Colonic mucosa (tissue), 4 donors: ENCODE measurements at places on chromosomes 2 and 18. TPM values are rescaled to one million over a fixed set of nuclear protein-coding genes. Genes with fewer than 3 reads are reported as not detected.

DNA sequence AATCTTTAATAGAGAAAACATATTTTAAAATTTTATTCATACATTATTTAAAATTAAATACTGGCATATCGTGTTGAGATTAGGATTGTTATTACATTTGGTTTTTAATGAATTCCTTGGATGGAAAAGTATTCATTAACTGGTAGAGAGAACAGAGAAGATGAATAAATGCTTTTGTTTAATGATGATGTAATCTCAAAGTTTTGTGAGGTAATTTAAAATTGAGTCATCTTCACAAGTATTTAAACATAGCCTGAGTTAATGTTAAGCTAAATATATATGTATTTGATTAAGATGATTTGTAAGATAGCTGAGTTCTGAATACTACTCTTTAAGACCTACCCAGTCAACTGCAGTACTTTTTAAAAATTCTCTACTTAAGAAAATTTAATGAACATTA, 713.4 kb upstream of the VRK2 start:
- DNase-seq = no peak

- no peak for DNase-seq
These were observed 641.3 kb downstream of the DPP10 start for GRCh38 chr2:115083711-115084110.

DNA sequence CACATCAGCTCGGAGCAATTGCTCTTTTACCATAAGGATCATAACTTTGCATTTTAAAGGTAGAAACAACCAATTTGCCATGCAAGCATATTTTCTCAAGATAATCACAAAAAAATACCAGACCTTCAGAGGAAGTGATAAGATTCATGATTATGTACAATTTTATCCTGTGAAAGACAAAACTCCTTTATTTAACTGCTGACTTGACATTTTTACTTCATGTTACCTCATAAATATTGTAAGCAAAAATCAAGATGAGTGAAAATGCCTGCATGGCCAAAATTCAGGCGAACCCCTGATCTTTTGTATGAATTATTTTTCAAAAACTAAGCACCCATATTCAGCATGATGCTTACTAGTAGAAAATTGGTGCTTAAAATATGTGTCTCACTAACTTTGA, 246.4 kb downstream of the CD226 start:
- DNase-seq = no peak

- DNase-seq = no peak
These were observed 25.6 kb downstream of the ANKRD44 start for GRCh38 chr2:197284956-197285355.

- DNase-seq = no peak
These were observed 21.3 kb downstream of the INHBB start for GRCh38 chr2:120367221-120367620.

DNA sequence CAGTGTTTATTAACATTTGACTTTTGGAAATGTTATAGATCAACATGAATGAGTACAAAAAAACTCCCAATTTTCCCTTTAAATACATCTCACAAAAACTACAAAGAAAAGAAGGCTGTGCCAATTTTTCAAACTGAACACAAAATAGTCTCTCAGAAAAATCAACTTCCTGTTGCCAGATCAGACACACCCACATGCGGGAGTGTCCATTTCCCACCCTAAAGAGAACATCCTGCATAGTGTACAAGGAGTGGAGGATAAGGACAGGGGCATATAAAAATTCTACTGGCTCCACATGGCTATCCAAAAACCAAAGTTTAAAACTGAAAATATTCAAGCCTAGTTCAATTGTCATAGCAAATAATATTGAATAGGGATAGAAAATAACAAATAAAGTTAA, 165.3 kb downstream of the ATAD2B start:
- DNase-seq = no peak

GRCh38 chr18:36572135-36572856, 256.5 kb downstream of the TPGS2 start:
- DNase-seq = peak; percentile 63

DNA sequence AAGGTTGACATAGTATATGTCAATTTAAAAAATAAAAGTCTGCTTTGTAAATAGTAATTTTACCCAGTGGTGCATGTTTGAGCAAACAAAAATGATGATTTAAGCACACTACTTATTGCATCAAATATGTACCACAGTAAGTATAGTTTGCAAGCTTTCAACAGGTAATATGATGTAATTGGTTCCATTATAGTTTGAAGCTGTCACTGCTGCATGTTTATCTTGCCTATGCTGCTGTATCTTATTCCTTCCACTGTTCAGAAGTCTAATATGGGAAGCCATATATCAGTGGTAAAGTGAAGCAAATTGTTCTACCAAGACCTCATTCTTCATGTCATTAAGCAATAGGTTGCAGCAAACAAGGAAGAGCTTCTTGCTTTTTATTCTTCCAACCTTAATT, 78.6 kb upstream of the CSRNP3 start:
- no peak for DNase-seq

The CCDC85A gene
- 0.40 TPM for total RNA-seq

- DNase-seq = no peak
These were observed 1372.8 kb upstream of the CDH2 start for GRCh38 chr18:29549759-29550158.

The GRHL1 gene
- 1.6 TPM for total RNA-seq

GRCh38 chr18:78728784-78729467, 250.7 kb upstream of the SALL3 start:
- no peak for DNase-seq

GRCh38 chr2:225025917-225026571, 16.2 kb downstream of the DOCK10 start:
- DNase-seq = no peak

DNA sequence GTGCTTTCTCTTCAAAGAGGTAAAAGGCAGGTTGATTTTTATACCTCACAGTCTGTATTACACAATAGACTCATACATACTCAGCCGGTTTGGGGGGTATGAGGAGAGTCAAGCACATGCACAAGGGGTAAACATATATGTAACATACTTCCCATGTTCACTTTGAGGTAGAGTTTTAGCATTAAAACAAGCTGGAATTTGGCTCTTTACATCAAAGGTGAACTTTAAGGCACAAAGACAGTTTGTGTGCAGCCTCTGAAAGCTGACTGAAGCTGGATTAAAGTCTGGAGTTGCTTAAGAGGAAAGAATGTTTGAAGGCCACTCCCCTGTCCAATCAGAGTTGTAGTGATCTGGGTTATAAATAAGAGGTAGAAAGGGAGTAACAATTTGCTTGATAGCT, 282.0 kb downstream of the DPP10 start:
- no peak for DNase-seq

DNA sequence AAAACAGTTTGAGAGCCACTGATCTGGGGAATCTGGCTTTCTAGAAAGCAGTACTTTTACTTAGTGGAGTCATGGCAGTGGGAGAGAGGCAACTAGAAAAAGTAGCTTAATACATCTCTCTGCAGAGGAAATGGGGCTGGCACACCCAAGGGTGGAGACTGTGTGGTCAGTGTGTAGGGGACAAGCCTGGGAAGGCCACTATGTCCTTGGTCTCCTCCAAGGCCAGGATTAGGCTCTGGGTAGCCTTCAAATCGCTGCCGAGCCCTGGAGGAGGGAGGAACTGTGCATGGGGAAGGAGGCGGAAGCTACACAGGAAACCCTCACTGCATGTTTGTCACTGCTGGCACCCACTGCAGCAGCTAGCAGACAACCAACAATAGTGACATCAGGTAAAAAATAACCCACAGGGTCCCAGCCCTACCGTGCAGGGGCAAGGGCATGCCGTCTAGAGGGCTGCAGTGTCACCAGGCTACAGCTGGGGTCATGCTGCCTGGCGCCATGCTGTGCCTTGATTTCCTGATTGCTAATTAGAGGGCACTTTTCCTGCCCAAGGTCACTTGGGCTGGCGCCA, 34.8 kb downstream of the LBH start:
- no peak for DNase-seq

DNA sequence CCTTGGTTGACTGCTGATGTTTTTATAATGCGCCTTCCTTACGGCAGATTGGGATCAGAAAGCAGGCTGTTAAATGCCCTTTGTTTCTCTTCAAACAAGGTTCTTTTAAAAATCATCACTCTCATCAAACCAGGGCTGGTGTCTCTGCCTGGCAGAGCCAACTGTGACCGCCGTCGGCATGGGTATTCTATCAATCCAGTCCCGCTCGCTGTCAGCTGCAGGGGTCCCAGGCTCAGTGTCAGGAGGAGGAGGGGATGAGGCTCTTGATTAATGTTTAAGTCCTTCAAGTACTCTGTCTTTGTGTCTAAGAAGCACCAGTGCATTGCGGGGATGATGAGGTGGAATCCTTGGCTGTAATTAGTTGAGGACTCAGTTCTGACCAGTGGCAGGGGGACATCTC, 348.1 kb downstream of the RNF144A start:
- DNase-seq = no peak
